Fibroblast of villous mesenchyme (primary cell): ENCODE measurements at places on chromosomes 3 and 15.

DNA sequence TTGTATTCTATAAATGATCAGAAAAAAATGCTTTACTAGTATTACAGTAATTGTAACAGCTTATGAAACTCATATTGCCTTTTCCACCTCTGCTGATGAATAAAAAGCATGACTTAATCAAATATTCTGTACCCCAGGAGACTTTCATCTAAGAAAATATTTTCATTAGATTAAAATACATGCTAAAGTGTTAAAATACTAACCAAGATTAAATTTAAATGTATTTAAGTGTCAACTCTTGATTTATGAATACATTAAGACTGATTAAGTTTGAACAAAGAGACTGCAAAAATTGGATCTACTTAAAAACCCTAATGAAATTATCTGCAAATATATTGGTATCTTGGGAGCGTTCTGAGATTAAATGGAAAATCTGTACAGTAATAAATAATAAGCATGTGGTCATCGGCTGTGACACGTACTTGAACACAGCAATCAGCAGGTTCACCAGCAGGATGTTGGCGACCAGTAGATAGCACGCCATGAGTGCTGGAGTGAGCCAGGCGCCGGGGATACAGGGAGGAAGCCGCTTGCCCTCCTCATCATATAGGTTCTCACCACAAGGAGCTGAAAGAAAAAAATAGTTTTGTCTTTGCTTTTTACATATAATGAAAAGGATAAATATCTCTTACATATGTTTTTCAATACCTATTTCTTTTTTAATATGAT is 36.6 kb upstream of the MTMR10 start:
- no peak for DNase-seq

GRCh38 chr15:73899197-73900094 is 26.1 kb downstream of the TBC1D21 start:
- DNase-seq, result peak; percentile 4

DNA sequence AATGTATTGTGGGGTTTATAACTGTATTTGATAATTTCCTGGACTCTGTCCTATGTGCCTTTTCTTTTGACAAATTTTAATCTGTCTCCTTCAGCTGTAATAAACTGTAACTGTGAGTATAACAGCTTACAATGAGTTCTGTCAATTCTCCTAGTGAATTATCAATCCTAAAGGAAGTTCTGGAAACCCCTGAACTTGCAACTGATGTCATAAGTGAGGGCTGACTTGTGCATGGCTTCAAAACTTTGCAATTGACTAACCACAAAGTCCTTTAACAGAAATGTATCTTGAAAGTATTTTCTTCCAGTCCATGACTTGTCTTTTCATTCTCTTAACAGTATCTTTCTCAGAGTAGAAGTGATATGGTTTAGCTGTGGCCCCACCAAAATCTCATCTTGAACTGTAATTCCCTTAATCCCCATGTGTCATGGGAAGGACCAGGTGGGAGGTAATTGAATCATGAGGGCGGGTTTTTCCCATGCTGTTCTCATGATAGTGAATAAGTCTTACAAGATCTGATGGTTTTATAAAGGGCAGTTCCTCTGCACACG is 108.3 kb downstream of the TFDP2 start:
- DNase-seq, result no peak

GRCh38 chr3:179036626-179037300 is 34.8 kb downstream of the ZMAT3 start:
- DNase-seq, result peak; percentile 25

DNA sequence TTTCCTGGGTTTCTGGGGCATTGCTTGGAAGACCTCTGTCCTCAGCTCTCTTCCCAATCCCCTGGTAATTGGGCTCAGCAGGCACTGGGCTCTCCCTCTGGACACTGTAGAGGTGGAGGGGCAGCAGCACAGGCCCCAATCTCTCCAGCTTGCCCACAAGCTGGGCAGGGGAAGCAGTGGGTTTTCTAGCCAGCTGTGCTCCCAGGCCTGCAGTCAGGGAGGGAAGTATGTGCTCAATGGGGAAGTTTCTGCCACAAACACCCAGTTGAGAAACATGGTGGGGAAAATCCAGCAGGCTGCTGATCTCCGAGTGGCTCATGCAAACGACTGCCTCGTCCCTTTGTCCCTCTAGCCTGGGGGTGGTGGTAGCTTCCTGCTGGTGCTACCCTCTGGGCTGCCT is 12.8 kb upstream of the RFT1 start:
- DNase-seq, result no peak

- DNase-seq, result no peak
These were observed 224.4 kb downstream of the ROBO1 start for GRCh38 chr3:79543218-79543982.

- DNase-seq, result peak; percentile 52
These were observed 61.9 kb upstream of the PHLDB2 start for GRCh38 chr3:111797171-111797615.

DNA sequence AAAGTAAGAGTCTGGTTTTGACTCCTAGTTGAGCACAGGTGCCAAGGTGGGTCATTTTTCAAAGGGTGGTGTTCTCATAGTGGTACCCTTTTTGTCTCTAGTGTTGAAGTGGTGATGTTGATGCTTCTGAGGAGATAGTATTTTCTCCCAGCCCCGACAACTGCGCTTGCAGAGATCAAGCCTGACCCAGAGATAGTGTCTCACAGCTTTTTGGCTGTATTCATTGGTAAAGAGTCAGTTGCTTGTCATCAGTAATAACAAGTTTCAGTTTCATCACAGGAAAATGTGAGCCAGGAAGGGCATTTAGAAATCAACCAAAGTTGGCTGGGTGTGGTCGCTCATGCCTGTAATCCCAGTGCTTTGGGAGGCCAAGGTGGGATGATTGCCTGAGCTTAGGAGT is 139.3 kb downstream of the NFKBIZ start:
- DNase-seq, result no peak

DNA sequence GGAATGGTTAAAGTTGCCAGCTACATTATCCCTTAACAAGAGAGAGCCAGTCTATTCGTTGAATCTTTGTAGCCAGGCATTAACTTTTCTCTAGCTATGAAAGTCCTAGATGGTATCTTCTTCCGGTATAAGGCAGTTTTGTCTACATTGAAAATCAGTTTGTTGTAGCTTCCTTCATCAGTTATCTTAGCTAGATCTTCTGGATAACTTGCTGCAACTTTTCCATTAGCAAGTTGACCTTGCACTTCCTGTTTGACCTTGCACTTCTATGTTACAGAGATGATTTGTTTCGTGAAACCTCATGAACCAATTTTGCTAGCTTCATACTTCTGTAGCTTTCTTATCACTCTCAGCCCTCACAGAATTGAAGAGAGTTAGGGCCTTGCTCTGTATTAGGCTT is 24.1 kb downstream of the TOPAZ1 start:
- DNase-seq, result no peak

GRCh38 chr3:193391902-193392301 is 13.3 kb upstream of the ATP13A5 start:
- DNase-seq, result no peak

- DNase-seq, result no peak
These were observed 105.7 kb upstream of the TRPM1 start for GRCh38 chr15:31207246-31207645.

DNA sequence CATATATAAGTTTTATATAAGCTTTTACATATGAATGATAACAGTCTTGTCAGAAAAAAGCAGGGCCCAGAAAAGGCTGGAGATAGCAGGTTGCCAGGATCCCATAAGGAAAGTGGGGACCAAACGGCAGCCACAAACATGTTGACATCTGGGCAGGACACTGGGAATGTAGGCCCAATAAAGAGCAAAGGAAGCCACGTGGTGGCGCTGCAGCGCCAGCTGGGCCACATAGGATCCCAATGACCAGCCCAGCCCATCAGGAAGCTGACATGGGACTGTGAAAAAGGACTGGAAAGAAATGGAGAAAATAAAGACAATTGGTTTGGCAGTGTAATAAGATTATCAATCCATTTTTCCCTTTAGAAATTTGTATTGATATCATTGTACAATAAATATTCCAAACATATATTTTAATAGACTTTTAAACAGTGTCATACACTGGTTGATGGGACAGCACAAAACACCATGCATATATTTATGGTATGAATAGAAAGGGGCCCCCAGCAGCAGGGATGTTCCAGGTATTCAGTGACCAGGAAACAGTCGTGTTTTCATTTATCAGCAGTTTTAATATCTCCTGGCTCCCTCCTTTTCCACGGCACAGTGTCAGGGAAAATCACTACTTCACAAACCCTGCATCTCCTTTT is 89.0 kb upstream of the STRIT1 start:
- peak; percentile 68 for DNase-seq

- no peak for DNase-seq
These were observed 11.6 kb downstream of the PHLDB2 start for GRCh38 chr3:111870620-111871019.

DNA sequence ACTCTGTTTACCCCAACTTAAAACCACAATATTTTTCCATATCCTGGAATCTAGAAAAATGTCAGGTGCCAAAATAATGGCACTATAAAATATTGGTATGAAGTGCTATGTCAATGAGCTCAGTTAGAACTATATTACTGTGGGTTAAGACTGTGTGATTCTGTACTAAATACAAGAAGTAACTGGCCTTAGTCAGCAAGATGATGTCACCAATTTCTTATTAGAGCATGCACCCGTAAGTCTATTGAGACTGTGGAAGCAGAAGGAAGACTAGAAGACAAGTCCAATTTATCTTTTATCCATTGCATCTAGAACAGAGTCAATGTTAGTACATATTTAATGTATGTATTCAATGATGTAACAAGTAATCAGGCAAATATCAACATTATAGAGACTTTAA is 25.0 kb downstream of the LRRC58 start:
- DNase-seq, result no peak

- peak; percentile 67 for DNase-seq
These were observed 102.5 kb upstream of the TJP1 start for GRCh38 chr15:29924750-29925149.

DNA sequence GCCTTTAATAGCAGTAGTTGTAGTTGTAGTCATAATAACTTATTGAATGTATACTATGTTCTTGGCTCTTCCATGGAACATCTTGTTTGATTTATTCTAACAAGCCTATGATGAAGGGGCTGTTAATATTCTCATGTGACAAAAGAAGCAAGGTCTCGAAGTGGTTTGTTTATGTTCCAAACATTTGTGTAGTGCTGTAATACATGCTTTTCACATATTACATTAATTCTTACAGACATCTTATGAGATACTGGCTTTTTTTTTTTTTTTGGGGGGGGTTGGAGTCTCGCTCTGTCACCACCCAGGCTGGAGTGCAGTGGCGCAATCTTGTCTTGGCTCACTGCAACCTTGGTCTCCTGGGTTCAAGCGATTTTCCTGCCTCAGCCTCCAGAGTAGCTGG is 252.3 kb downstream of the PTPRG start:
- DNase-seq, result no peak

GRCh38 chr3:169604568-169604967 is 58.9 kb downstream of the MECOM start:
- DNase-seq, result peak; percentile 3

DNA sequence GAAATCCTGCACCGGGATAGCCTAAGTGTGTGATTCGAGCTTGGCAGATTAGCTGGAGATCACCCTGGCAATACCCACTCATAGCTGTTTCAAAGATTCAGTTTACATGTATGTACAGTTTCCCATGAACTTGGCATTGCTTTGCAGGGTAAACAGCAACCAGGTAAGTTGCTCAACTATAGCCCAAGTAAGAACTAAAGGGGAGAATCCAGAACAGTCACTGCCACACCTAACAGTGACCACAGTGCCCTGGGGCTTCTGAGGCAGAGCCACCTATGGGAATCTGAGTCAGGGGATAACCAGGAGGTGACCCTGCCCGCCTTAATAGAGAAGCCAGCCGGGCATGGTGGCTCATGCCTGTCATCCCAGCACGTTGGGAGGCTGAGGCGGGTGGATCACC is 15.9 kb downstream of the CDAN1 start:
- no peak for DNase-seq

GRCh38 chr15:66881173-66881905 is 179.3 kb downstream of the SMAD6 start:
- no peak for DNase-seq

DNA sequence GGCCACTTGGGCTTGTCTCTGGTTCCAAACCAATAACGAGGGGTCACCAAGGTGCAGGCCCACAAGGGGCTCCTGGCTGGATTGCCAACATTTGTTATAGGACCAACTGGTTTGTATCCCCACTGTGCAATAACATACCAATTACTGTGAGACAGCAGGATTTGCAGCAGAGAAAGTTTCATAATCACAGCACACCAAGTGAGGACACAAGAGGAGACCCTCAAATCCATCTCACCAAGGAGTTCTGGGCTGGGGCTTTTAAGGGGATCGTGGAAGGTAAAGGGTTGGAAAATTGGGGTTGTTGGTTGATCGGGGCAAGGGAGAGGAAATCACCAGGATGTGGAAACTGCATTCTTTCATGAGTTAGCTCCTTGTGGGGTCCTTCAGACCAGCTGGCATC is 29.7 kb upstream of the LHFPL4 start:
- no peak for DNase-seq

GRCh38 chr15:89673165-89673512 is 6.0 kb downstream of the PLIN1 start:
- DNase-seq, result peak; percentile 32
